ENCODE measurements at places on chromosomes 1 and 21.

DNA sequence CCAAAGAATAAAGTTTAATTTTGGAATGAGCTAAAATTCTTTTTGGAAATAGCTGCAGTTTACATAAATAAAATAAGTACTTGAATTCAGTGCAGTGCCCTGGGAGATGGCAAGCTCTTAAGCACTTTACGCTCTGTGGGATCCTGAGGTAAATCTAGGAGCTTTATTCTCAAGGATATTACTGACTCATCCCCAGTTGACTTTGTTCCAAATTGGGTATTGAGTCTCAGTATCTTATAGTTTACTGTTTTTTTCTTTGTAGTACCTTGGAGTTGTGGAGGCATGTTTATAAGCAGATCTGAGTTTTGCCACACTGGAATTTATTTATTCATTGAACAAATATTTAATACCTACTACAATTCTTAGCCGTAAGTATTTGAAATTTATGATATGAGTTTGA is 27.4 kb upstream of the HRNR start:
- no peaks in the 10 kb centered on the region for H3K27me3 ChIP-seq
- no peak overlapping the region for H3K4me3 ChIP-seq
- H3K27ac ChIP-seq: no peak overlapping the region

- H3K27me3 ChIP-seq: peaks cover 68% of the 10 kb centered on the region
- H3K4me1 ChIP-seq: peaks cover 2% of the 10 kb centered on the region
- no peaks in the 10 kb centered on the region for H3K36me3 ChIP-seq
- no peak overlapping the region for H3K4me3 ChIP-seq
- H3K27ac ChIP-seq: no peak overlapping the region
- DNase-seq: no peak
Observed at GRCh38 chr1:2422523-2422922, 10.2 kb upstream of the PEX10 start.

DNA sequence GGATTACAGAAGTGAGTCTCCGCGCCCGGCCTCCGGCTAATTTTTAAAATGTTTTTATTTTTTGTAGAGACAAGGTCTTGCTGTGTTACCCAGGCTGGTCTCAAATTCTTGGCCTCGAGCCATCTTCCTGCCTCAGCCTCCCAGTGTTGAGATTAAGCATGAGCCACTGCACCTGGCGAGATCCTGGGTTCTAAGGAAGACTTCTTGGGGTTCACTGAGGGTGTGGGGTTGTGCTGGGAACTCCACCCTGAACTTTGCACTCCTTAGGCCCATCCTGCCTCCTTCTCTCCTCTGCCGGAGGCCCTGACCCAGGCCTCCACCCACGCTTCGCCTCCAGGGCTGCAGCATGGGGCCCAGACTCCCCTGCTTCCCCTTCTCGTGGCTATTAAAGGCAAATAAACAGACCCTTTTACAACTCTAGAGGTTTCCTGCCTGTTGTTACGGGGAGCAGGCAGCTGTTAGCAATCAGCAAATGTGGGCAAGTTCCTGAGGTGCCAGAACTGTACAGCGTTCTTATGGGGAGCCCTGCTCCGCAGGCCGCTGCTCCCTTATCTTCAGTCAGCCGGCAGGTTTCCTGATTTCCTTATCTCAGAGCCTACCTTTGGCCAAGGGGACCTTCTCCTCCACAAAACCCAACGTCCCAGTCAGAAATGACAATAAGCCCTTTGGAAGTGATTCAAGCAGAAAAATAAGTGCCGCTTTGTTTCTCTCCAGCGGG is 41.0 kb upstream of the LIN9 start:
- no peak for DNase-seq
- no peak overlapping the region for H3K4me3 ChIP-seq
- no peak overlapping the region for H3K27ac ChIP-seq
- H3K27me3 ChIP-seq: no peaks in the 10 kb centered on the region
- H3K36me3 ChIP-seq: no peaks in the 10 kb centered on the region
- H3K4me1 ChIP-seq: no peaks in the 10 kb centered on the region

- no peak for DNase-seq
- no peaks in the 10 kb centered on the region for H3K27me3 ChIP-seq
- H3K4me3 ChIP-seq: no peak overlapping the region
- no peaks in the 10 kb centered on the region for H3K36me3 ChIP-seq
Observed at GRCh38 chr1:1554926-1555915, 14.8 kb upstream of the TMEM240 start.

GRCh38 chr1:182330303-182330702 is 61.3 kb downstream of the GLUL start:
- no peaks in the 10 kb centered on the region for H3K27me3 ChIP-seq
- peaks cover 4% of the 10 kb centered on the region for H3K4me1 ChIP-seq
- H3K27ac ChIP-seq: no peak overlapping the region
- H3K4me3 ChIP-seq: no peak overlapping the region

DNA sequence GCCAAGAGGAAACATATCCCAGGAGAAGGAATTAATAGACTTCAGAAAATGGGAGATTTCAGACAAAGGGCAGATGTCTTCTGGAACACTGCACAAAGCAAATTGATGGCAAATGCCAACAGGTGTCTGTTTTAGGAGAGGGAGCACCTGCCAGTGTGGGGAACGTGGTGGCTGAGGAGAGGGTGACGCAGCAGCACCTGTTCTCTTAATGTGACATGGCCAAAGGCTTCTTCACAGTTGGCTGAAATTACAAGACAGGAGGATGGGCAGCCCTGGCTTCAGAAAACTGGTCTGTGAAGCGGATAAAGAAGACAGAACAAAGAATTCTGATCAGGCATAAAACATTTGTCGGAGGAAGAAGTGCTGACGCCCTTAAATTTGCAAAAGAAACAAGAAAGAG is 178.7 kb upstream of the RUNX1 start:
- no peak for DNase-seq
- no peak overlapping the region for H3K27ac ChIP-seq
- no peak overlapping the region for H3K4me3 ChIP-seq
- H3K4me1 ChIP-seq: no peaks in the 10 kb centered on the region
- H3K36me3 ChIP-seq: no peaks in the 10 kb centered on the region
- H3K27me3 ChIP-seq: no peaks in the 10 kb centered on the region

DNA sequence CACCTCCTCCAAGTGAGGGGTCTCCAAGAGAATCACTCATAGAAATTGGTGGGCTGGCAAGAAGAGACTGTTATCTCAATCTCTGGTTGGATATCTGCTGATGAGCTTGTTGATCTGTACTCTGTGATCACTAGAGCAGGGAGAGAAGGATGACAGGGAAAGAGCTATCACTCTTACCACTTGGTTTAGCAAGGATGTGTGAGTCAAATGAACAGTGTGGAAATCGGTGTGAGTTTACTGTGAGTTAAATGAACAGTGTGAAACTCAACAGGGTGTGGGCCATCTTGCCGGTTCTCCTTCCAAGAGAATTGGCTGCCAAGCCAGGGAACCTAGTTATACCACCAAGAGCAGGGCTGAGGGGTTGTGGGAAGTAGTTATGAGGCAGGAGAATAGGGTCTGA is 33.3 kb upstream of the CD1D start:
- H3K36me3 ChIP-seq: no peaks in the 10 kb centered on the region
- no peak overlapping the region for H3K4me3 ChIP-seq
- H3K27me3 ChIP-seq: no peaks in the 10 kb centered on the region
- DNase-seq: no peak

DNA sequence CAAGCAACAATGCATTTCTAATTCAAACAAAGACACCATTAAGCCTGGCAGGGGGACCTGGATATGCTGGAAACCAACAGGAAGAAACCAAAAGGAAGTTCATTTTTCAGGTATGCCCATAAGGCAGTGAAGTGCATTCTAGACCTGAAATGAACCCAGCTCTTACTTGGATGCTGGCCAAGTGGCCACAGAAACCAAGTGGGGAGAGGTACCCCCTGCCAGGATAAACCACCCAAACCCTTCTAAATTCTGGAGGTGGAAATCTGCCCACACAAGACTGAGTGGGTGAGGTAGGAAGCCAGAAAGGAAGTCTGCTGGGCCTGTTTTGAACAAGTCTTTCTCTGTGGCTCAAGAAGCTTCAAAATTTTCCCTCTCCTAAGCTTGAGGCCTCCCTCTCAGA is 2.6 kb downstream of the CD5L start:
- no peaks in the 10 kb centered on the region for H3K4me1 ChIP-seq
- no peaks in the 10 kb centered on the region for H3K27me3 ChIP-seq
- H3K4me3 ChIP-seq: no peak overlapping the region
- no peak overlapping the region for H3K27ac ChIP-seq
- no peaks in the 10 kb centered on the region for H3K36me3 ChIP-seq
- DNase-seq: no peak

DNA sequence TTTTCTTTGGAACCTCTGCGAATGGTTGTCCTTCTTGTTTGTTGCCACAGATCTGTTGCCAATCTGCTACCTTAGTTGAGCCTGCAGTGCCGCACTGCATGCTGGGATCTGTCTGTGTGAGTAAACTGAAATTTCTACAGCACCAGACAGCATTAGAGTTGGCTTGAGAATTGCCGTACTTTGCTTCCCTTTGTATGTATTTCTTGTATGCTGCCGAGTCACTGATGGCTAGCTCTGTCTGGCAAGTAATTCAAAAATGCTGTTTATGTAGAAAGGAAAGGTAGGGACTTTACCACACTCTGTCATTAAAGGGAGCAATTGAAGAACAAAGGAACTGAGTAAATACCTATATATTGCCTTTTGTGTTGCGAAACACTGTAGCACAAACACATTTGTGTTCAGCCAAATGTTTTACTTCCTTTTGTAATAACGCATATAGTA is 857.4 kb downstream of the USP25 start:
- no peaks in the 10 kb centered on the region for H3K27me3 ChIP-seq
- peak overlapping the region; percentile 80 for H3K27ac ChIP-seq
- H3K36me3 ChIP-seq: no peaks in the 10 kb centered on the region
- H3K4me1 ChIP-seq: peaks cover 44% of the 10 kb centered on the region
- peak overlapping the region; percentile 10 for H3K4me3 ChIP-seq

- H3K36me3 ChIP-seq: no peaks in the 10 kb centered on the region
- no peak overlapping the region for H3K4me3 ChIP-seq
- DNase-seq: no peak
- no peaks in the 10 kb centered on the region for H3K27me3 ChIP-seq
- H3K27ac ChIP-seq: no peak overlapping the region
- peaks cover 2% of the 10 kb centered on the region for H3K4me1 ChIP-seq
Observed at GRCh38 chr1:50700621-50701020, 259.4 kb downstream of the FAF1 start.

DNA sequence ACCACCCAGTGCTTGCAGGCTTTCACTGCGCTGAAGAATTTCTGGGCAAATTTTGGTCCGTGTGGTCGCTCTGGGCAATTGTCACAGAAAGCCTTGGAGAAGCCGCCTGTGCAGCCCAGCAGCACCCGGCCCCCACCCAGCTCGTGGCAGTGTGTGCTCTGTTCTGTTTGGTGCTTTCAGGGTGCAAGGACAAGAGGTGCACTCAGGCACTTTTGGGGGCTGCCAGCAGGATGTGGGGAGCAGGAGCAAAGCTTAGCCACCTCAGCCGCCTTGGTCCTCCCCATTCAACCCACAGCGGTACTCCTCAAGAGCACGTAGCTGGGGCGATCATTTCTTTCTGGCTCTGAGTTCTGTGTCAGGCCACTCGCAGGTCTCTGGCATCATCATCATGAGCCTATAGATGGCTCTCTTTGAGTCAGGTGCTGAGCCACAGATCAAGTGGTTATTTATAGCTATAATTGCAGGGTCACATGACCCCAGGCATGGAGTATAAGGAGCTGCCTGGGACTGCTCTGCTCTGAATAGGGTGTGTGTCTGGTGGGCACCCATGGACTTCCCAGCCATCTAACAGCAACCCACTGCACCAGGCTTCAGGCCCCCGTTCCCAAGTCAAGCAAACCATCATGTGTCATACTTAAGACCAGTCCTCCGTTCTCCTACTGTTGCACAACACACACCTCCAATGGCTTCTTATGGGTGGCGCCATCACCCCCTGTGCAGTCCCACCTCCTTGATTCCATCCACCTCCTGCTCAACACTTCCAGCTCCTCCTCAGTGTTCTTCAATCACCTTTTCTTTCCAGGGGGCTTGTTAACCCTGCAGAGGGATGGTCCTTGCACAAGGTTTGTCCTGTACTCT is 18.1 kb upstream of the TENT5C start:
- no peak for DNase-seq
- no peaks in the 10 kb centered on the region for H3K27me3 ChIP-seq
- H3K36me3 ChIP-seq: no peaks in the 10 kb centered on the region
- no peak overlapping the region for H3K27ac ChIP-seq
- H3K4me3 ChIP-seq: no peak overlapping the region

GRCh38 chr1:116763787-116764465 is 9.7 kb downstream of the CD2 start:
- H3K27ac ChIP-seq: no peak overlapping the region
- no peak for DNase-seq
- H3K36me3 ChIP-seq: no peaks in the 10 kb centered on the region
- H3K4me1 ChIP-seq: no peaks in the 10 kb centered on the region
- H3K4me3 ChIP-seq: no peak overlapping the region

DNA sequence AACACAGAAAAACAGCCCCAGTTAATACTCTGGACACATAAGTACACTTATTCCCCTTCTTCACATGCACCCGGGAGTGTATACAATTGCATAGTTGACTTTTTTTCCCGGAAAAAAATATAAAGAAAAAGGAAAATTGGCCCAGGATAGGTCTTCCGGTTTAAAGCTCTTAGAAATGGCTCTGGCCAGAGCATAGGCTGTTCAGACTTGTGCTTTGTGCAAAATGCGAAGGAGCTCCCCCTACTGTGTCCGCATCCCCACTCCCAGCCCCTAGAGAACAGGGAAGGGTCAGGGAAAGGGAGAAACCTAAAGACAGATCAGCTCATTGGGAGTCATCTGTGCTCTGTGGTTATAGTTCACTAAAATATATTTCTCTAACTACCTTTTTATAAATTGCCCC is 5.5 kb upstream of the MTMR11 start:
- peaks cover 56% of the 10 kb centered on the region for H3K4me1 ChIP-seq
- DNase-seq: no peak
- H3K36me3 ChIP-seq: peaks cover 17% of the 10 kb centered on the region
- H3K27ac ChIP-seq: peak overlapping the region; percentile 69
- no peaks in the 10 kb centered on the region for H3K27me3 ChIP-seq

GRCh38 chr1:66333466-66334199 is 200.3 kb upstream of the SGIP1 start:
- no peaks in the 10 kb centered on the region for H3K27me3 ChIP-seq
- no peaks in the 10 kb centered on the region for H3K36me3 ChIP-seq
- peak overlapping the region; percentile 45 for H3K4me3 ChIP-seq
- peaks cover 12% of the 10 kb centered on the region for H3K4me1 ChIP-seq
- DNase-seq: no peak

- H3K27me3 ChIP-seq: peaks cover 23% of the 10 kb centered on the region
- DNase-seq: no peak
- H3K27ac ChIP-seq: no peak overlapping the region
Observed at GRCh38 chr21:44836666-44837471, 19.0 kb upstream of the SUMO3 start.

GRCh38 chr1:230050973-230051735 is 15.9 kb upstream of the GALNT2 start:
- no peak for DNase-seq
- peaks cover 6% of the 10 kb centered on the region for H3K27me3 ChIP-seq
- no peak overlapping the region for H3K4me3 ChIP-seq
- H3K27ac ChIP-seq: no peak overlapping the region
- no peaks in the 10 kb centered on the region for H3K4me1 ChIP-seq

DNA sequence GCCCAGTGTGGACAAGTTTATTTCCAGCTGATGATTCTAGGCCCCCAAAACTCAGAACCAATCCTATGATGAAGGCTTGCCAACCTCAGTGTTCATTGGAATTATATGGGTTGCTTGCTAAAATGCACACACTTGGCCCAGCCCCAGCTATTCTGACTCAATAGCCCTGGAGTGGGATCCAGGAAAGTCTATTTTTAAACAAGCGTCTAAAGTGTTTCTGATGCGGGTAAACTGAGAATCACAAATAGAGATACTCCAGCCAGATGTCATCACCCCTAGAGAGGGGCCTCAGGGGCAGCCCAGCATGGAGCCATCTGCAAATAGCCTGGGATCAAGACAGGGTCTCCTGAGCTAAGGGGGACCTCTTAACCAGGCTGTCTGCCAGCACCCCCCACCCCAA is 46.0 kb downstream of the PKP1 start:
- no peak for DNase-seq
- peaks cover 7% of the 10 kb centered on the region for H3K36me3 ChIP-seq
- H3K4me3 ChIP-seq: no peak overlapping the region
- peaks cover 7% of the 10 kb centered on the region for H3K4me1 ChIP-seq
